Effector memory CD8-positive, alpha-beta T cell (primary cell): ENCODE measurements at places on chromosomes 12 and 14.

DNA sequence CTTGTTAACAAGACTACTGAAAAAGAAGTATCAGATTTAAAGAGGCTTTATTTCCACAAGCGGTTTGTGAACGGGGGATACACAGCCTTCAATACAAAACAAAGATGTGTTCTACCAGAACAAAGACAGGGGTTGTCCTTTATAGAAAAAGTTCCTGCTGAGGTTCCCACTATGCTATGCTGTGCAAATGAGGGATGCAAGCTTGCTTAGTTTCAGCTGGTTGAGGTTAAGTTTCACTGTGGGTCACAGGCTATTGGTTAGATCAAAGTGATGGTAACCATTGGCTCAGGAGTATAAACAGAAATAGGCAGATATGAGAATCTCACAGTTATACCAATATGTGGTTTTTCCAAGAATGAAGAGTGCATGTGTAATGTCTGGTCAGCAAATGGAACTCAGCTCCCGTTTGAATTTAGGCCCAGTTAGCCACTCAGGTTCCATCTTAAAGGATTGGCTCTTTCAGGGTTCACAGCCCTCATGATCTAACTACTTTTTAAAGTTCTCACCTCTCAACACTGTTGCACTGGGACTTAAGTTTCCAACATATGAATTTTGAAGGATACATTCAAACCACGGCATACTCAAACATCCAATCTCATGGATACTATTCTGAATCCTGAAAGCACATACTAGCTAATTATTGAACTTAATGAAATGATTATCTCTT lies 215.4 kb upstream of the DCN start:
- no peaks in the 10 kb centered on the region for H3K4me1 ChIP-seq
- no peak overlapping the region for H3K4me3 ChIP-seq
- H3K36me3 ChIP-seq = no peaks in the 10 kb centered on the region
- no peak overlapping the region for H3K27ac ChIP-seq

DNA sequence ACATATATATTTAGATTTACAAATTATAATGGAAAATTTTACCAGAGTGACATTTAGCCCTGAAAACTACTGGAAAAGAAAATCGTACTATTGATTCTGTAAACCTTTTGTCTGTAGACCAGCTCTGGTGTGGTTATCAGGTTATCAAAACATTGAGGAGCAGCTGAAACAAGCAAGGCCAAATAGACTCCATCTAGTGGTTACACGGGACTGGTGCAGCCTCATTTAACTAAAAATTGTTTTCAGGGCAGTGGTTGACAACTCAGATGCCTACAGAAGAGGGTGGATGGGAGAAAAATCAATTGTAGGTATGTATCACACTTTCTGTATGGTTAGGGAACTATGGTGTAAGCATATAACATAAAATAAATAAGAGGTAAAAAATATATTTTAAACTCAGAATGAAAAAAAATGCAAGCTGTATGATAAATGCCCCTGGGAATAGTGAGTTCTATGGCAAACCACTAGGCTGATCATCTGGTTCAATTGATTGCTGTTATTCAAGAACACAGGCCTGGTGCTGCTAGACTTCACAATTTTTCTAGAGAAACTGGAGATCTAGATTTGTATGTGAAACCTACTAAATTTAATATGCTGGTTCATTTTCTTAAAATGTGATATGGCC lies 51.2 kb downstream of the ACSS3 start:
- no peak for DNase-seq
- H3K4me1 ChIP-seq = no peaks in the 10 kb centered on the region
- H3K4me3 ChIP-seq = no peak overlapping the region
- no peaks in the 10 kb centered on the region for H3K27me3 ChIP-seq
- no peak overlapping the region for H3K27ac ChIP-seq
- no peaks in the 10 kb centered on the region for H3K36me3 ChIP-seq

DNA sequence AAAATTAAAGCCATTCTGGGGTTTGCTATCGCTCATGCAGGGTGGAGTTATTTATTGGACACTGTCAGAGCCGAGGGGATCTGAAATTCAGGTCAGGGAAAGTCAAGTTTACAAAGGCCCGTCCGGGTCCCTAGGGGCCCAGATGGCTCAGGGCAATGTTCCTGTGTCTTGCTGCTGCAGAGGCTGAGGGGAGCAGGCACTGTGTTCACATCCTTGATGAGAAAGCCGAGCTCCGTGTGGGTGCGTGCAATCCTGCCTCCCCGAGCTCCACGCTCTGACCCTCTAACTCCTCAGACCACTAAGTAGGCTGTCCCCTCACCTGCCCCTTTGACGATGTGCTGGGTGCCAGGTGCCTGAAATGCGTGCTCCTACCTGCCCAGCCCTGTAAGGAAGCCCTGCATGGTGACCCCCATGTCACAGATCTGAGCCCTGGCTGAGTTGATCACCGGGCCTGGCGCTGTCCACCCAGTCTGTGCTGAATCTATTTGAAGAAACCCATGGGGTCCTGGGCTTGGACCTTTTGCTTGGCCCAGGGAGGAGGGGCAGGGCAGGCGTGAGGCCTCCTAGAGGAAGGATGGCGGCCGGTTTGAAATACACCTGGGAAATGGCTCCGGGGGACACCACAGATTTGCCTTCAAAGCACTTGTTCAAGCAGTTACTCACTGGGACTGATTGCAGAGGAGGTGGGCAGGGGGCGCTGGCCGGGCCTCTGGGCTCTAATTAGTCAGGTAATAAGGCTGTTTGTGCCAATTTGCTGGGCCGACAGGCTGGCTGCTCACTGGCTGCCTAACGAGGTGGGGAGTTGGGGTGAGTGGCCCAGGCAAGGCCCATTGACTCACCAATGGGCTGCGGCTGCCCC lies 204.3 kb downstream of the KIF26A start:
- no peak for DNase-seq
- H3K4me3 ChIP-seq = no peak overlapping the region
- H3K4me1 ChIP-seq = no peaks in the 10 kb centered on the region
- H3K27me3 ChIP-seq = peaks cover 62% of the 10 kb centered on the region
- no peaks in the 10 kb centered on the region for H3K36me3 ChIP-seq

GRCh38 chr14:77862154-77862786 lies 62.4 kb downstream of the ADCK1 start:
- H3K27me3 ChIP-seq = no peaks in the 10 kb centered on the region
- H3K4me3 ChIP-seq = no peak overlapping the region
- no peaks in the 10 kb centered on the region for H3K4me1 ChIP-seq
- peaks cover 5% of the 10 kb centered on the region for H3K36me3 ChIP-seq
- DNase-seq = peak; percentile 67

GRCh38 chr14:42872786-42873185 lies 1266.1 kb downstream of the LRFN5 start:
- no peaks in the 10 kb centered on the region for H3K27me3 ChIP-seq
- H3K4me1 ChIP-seq = no peaks in the 10 kb centered on the region
- DNase-seq = no peak
- H3K36me3 ChIP-seq = no peaks in the 10 kb centered on the region
- no peak overlapping the region for H3K4me3 ChIP-seq

GRCh38 chr14:101721951-101722661 lies 39.4 kb upstream of the PPP2R5C start:
- peaks cover 44% of the 10 kb centered on the region for H3K4me1 ChIP-seq
- H3K4me3 ChIP-seq = peak overlapping the region; percentile 72
- DNase-seq = peak; percentile 83
- no peaks in the 10 kb centered on the region for H3K27me3 ChIP-seq
- H3K27ac ChIP-seq = peak overlapping the region; percentile 97

DNA sequence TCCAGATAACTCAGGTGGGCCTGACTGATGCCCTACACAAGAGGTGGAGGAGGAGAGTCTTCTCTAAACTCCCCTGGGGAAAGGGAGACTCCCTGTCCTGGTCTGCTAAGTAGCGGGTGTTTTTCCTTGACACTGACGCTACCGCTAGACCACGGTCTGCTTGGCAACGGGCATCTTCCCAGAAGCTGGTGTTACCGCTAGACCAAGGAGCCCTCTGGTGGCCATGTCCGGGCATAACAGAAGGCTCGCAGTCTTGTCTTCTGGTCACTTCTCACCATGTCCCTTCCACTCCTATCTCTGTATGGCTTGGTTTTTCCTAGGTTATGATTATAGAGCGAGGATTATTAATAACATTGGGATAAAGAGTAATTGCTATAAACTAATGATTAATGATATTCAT lies 965.5 kb downstream of the TMEM121 start:
- H3K4me3 ChIP-seq = no peak overlapping the region
- no peak overlapping the region for H3K27ac ChIP-seq
- peaks cover 12% of the 10 kb centered on the region for H3K4me1 ChIP-seq

GRCh38 chr12:57133916-57134315 lies 5.6 kb downstream of the LRP1 start:
- H3K27ac ChIP-seq = no peak overlapping the region
- no peak for DNase-seq
- no peaks in the 10 kb centered on the region for H3K27me3 ChIP-seq
- no peak overlapping the region for H3K4me3 ChIP-seq

DNA sequence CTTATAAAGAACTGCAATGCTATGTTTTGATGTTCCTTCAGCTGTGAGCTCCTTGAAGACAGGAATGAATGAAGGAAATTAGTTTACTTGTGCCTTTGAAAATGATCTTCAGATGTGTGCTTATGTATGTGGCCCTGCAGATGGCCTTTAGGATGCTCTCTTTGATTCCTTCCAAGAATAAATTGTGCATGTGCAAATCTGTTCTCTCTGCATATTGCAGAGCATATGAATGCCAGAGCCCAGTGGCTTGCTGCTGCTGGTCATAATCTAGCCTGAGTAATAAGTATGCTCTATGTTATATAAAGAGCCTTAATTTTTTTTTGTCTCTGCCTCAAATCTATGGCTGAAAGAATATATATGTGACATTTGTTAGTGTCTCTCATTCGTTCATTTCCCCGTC lies 341.9 kb upstream of the NOVA1 start:
- no peaks in the 10 kb centered on the region for H3K36me3 ChIP-seq
- no peaks in the 10 kb centered on the region for H3K4me1 ChIP-seq
- DNase-seq = no peak
- H3K4me3 ChIP-seq = no peak overlapping the region
- H3K27me3 ChIP-seq = no peaks in the 10 kb centered on the region

GRCh38 chr12:5438671-5439200 lies 6.8 kb downstream of the NTF3 start:
- no peak for DNase-seq
- H3K27me3 ChIP-seq = peaks cover 7% of the 10 kb centered on the region
- H3K27ac ChIP-seq = no peak overlapping the region
- H3K4me1 ChIP-seq = no peaks in the 10 kb centered on the region

DNA sequence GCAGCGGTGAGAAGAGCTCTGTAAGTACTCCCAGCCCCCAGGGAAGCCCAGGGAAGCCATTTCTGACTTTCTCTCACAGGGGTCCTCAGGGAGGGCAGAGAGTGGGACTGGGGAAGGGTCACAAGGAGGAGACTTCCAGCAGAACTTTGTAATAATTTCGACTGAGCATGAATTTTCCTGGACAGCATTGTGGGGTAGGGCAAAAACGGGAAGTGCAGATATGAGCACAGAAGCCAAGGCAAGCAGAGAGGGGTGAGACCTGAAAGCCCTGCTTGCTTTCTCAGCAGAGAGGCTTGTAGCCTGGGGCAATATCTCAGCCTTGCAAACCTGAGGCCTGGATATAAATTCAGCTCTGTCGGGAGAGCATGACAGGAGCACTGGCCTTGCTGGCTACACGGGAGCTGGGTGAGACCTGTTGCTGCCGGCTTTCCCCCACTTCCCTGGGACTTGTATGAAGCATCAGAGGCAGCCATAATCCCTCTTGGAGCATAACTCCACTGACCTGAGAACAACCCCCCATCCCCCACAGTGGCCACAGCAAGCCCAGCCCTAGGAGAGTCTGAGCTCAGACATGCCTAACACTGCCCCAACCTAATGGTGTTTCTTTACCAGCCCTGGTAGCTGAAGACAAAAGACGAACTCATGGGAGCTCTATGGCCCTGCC lies 9.8 kb upstream of the IQSEC3 start:
- H3K27ac ChIP-seq = no peak overlapping the region
- H3K27me3 ChIP-seq = peaks cover 84% of the 10 kb centered on the region
- no peaks in the 10 kb centered on the region for H3K36me3 ChIP-seq

DNA sequence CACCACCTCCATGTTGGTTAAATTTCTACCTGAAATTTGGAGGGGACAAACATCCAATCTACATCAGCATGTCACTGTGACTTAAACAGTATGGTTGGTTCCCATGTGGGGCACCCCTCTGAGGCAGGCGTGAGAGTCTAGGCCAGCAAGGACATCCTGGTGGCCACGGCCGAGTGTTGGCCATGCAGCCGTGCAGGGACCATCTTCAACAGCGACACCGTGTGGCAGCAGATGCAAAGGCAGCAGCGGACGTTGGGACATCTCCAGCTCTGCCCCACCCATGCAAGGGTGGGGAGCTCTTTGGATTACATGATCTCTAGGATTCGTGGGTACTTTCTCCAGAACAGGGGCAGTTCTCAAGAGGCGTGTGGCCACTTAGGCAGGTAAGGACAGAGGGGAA lies 49.8 kb downstream of the NOC4L start:
- no peak overlapping the region for H3K27ac ChIP-seq
- H3K27me3 ChIP-seq = no peaks in the 10 kb centered on the region

DNA sequence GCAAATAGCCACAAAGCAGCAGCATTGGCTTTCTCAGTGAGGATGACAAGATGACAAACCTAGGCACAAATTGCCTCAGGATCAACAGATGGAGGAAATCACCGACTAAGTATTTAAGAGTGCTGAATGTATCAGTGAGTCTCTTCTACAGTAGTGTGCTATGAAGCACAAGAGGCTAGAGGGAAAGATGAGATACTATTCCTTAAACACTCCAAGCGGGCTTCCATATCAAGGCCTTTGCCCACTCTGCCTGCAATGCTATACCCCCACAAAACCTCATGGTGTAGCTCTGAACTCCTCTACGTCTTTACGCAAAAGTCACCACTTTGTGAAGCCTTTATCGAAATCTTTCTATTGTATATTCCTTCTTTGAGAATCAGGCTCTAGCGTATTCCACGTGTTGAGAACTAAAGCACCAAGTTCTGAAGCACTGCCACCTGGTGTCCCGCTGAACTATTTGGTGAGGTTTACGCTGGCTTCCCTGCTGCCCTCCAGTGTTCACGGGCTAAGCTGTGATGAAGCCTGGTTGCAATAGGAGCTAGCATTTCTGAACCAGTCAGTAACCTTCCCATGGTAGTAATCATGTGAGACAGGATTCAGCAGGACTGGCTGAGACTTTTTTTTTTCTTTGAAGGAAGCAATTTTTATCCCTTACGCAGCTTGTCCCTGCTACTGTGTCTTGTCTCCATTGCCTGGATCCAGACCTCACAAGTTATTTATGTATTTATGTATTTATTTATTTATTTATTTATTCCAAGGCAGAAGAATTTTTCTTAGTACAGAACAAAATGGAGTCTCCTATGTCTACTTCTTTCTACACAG lies 426.5 kb upstream of the OR4E1 start:
- no peaks in the 10 kb centered on the region for H3K36me3 ChIP-seq
- peaks cover 2% of the 10 kb centered on the region for H3K4me1 ChIP-seq
- no peak overlapping the region for H3K4me3 ChIP-seq
- peak; percentile 13 for DNase-seq

DNA sequence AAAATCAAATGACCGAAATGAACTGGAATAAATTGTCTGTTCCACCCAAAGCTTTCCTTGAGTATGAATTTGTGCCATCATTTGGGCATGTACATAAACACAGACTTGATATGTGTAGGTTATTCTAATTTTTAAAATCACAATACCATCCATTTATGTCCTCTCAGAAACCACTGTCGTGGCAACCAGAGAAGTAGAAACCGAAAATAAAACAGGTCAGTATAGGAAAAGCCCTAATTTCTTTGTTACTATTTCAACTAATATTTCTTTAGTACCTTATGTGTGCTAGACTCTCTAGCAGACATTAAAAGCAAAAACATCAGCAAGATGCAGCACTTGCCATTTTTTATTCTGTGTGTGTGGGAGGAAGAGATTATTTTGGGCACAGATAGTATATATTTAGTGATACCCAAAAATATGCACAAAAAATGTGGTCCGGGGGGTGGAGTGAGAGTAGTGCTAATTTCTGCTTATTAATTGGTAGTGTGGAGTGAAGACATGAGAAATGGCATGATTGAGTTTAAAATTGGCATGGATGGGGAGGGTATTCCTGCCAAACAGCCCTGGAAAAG lies 130.8 kb upstream of the CNTN1 start:
- H3K27me3 ChIP-seq = no peaks in the 10 kb centered on the region
- no peak overlapping the region for H3K27ac ChIP-seq
- no peak overlapping the region for H3K4me3 ChIP-seq
- DNase-seq = no peak
- no peaks in the 10 kb centered on the region for H3K4me1 ChIP-seq
